ENCODE measurements at places on chromosomes 13 and 19. TPM values are rescaled to one million over a fixed set of nuclear protein-coding genes. Genes with fewer than 3 reads are reported as not detected.

DNA sequence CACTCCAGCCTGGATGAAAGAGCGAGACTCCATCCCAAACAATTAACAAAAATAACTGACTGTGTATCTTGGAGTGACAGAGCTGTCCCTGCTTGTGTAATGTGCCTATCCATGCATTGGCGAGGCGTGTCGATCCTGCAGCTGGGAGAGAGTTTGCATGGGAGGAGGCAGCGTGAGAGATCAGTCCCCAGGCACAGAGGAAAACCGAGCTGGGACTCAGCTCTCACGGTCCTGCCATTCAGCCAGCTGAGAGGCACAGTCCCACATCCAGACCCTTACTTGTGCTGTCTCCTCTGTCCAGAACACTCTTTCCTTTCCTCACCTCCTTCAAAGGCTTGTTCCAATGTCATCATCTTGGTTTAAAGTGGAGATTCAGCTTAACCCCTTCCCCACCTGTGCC is 11.9 kb upstream of the SULT2B1 start:
- DNase-seq, result no peak

GRCh38 chr13:91308299-91308698 is 39.2 kb upstream of the MIR17HG start:
- no peak for DNase-seq

GRCh38 chr19:49165865-49166301 is 8.3 kb downstream of the TRPM4 start:
- DNase-seq, result no peak

GRCh38 chr19:17415121-17415520 is 4.7 kb upstream of the MVB12A start:
- DNase-seq, result no peak

GRCh38 chr19:43265664-43266025 is 3.7 kb downstream of the PSG9 start:
- DNase-seq, result no peak

GRCh38 chr19:993831-994393 is 6.3 kb upstream of the GRIN3B start:
- DNase-seq, result no peak

GRCh38 chr13:24287748-24288287 is 21.6 kb upstream of the C1QTNF9 start:
- DNase-seq, result no peak

DNA sequence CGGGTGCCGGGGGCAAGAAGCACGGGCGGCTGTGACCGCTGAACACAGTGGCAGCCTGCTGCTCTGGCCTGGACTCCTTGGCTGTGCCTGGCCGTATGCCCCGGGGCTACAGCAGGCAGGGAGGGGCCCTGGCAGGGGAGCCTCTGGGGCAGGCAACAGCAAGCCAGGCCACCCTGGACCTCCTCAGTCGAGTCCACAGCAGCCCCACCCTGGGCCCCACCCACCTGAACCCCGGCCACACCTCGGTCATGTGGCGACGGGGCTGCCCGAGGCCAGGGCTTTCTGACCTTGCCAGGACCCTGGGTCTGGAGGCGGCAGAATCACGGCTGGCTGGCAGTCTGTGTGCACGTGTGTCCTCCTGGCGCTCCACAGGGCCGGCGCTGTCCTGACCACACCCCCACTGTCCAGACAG is 8.7 kb downstream of the CILP2 start:
- DNase-seq, result no peak

- no peak for DNase-seq
Measured at GRCh38 chr13:35260316-35260715, 216.2 kb downstream of the MAB21L1 start.

DNA sequence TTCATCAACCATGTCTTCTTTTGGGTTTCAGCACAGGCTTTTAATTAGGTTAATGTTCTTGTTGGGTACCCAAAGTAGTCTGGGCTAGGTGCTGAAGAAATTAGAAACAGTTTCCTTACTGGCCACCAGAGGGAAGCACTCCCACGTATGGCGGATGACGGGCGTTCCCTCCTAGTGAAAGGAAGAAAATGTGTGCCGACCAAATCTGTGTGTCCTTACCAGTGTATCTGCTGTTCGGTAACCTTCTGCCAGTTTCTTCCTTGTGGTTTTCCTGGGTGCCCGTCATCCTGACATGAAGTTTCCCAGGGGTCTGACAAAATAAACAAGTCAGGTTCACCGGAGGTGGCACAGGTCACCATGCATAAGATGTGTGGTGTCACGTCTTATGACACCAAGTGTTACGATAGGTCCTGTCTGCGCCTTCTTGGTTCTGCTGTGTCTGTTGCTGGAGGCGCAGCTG is 6.0 kb upstream of the WDR88 start:
- no peak for DNase-seq

DNA sequence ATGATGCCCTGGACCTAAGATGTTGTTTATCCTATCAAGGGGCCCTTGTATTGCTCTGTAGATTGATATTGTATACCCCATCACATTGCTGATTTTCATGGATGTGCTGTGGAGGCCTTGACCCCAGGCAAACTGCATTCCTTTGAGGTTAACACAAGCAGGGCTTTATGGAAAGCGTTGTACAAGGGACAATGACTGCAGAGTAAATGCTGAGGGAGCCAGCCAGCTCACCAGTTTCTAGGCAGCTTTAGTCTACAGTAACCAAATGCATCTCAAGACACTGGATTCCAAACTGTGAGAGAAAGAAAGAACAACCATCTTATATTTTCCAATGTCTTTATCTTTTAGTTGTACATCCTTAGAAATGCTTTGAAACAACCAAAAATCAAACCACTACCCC is 34.1 kb upstream of the EDNRB start:
- DNase-seq, result no peak

DNA sequence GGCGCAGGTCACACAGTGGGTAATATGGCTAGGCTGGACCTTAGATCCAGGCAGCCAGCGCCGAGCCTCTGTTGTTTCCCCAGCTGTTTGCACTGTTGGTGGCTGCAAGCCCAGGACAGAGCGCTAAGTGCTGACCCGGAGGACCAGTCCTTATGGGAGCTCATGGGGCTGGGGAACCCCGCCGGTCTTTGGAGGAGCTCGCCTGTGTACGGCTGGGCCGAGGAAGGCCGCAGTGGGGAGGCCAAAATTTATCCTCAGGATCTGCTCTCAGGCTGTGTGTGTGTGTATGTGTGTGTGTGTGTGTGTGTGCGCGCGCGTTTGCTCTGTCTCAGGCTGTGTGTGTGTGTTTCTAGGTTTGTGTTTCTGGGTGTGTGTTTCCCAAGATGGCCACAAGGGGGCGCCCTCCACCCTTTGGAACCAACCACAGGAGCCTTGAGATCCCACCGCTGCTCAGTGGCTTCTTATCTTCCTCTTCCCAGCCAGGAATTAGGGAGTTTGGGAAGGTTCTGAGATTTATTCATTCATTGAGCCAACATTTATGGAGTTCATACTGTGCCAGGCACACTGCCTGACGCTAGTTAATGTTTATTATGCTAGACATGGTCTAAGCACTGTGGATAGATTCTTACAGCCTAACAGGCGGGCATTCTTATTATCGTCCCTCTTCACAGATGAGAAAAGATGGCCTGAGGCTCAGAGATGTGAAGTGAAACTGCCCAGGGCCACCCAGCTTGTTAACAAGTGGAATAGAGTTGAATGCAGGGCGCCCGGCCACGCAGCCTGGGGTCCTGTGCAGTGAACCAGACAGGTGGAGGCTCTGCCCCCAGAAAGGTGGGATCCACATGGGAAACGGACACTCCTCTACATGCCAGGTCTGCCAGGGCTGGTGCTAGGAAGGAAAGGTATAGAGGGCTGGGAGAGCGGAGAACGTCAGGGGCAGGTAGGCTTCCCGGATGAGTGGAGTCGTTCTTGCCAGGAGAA is 13.0 kb downstream of the PGLYRP1 start:
- DNase-seq, result no peak

- peak; percentile 31 for DNase-seq
Measured at GRCh38 chr13:21478881-21479808, 20.0 kb upstream of the ZDHHC20 start.

DNA sequence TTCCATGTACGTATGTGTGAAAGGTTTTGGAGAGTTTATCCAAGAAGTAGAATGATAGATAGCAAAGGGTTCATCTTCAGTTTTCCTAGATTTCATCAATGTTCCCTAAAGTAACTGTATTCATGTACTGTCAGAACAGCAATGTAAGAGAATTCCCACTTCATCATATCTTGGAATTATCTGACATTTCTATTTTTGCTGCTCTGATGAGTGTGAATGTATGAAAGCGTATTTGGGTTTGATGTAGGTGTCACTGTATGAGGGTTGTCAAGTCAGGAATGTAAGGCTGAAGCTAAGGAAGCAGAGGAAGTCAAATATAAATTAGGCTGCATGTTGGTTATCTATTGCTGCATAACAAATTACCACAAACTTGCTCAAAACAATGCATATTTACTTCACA is 7.2 kb upstream of the KATNAL1 start:
- DNase-seq, result no peak

DNA sequence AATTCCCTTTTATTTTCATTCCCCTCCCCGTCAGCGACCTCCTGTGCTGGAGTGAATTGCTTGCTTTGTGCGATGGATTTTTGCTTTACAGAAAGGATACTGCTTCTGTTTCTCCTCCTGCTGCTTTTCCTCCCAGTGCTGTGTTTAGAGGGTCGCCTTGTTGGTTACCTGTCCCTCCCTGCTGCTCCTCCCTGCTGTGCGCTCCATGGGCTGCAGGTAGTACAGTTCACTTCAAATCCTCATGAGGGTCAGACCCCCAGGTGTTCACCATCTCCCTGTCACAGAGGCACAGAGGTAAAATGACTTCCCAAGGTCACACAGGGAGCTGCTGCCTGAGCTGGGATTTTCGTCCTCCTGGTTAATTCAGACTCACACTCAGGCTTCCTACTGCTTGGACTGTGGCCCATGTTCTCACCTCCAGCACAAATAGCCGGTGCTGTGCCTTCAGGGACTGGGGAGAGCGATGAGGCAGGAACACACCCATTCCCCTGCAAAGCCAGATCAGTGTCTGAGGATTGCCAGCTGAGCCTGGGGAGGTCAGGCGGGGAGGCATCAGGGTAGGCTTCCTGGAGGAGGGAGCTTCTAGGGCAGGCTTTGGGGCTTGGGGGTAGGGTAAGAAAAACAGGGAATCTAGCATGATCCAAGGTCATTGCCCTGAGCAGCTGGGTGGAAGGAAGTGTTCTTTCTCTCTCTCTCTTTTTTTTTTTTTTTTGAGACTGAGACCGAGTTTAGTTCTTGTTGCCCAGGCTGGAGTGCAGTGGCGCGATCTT is 14.4 kb downstream of the BICRA start:
- no peak for DNase-seq

DNA sequence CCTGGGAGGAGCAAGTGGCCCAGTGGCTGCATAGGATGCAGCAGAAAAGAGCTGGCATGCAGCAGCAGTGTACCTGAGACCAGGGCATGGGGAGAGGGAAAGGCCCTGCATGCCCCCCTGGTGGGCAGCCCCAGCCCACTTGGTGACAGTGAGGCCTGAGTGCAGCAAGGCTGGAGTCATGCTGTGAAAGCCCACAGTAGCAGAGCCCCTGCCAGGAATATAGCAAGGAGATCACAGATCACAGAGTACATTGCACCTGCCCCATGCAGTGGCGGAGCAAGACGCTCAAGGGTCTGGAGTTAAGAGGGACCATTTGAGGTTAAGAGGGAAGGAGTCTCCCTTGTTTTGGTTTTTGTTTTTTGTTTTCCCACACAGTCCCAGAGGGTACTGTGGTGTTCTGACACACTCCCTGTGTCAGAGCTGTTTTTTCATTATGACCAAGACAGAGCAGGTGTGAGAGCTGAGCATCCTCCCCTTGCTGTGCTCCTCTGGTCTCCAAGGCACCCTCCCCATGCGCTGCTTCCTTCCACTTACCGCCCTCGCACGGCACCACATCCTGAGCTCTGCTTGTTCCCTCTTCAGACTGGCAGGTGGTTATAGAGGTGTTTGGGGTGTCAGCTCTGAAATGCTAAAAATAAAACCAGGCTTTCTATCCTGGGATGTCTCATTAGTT is 85.0 kb upstream of the UBL3 start:
- no peak for DNase-seq

- no peak for DNase-seq
Measured at GRCh38 chr13:57314897-57315520, 148.0 kb downstream of the PRR20E start.

Gene CGB7
- polyA plus RNA-seq, result 0.28 TPM

Gene ZSCAN4
- not detected for polyA plus RNA-seq

Gene KLK8
- polyA plus RNA-seq, result not detected

Gene SLC17A7
- polyA plus RNA-seq, result 0.09 TPM

Gene LYL1
- polyA plus RNA-seq, result 0.34 TPM

Gene NBEA
- 24.6 TPM for polyA plus RNA-seq

Gene FGF21
- polyA plus RNA-seq, result not detected

Gene EHD2
- 132 TPM for polyA plus RNA-seq

Gene CRX
- not detected for polyA plus RNA-seq
